Glutamatergic neuron (in vitro differentiated cells): ENCODE measurements at places on chromosomes 16 and 17. TPM values are rescaled to one million over a fixed set of nuclear protein-coding genes. Genes with fewer than 3 reads are reported as not detected.

MAF gene
- total RNA-seq: 5.0 TPM

CYLD gene
- total RNA-seq: 39.5 TPM

NOTUM gene
- total RNA-seq: 39.8 TPM

TBC1D24 gene
- total RNA-seq: 58.4 TPM

PIGW gene
- total RNA-seq: 10.6 TPM

JUP gene
- total RNA-seq: 252 TPM

IL17C gene
- not detected for total RNA-seq

ZNF205 gene
- total RNA-seq: 31.6 TPM

PGAP3 gene
- 10.7 TPM for total RNA-seq

KRT17 gene
- total RNA-seq: not detected

PLLP gene
- total RNA-seq: not detected

NAGS gene
- 0.49 TPM for total RNA-seq

PRAC1 gene
- total RNA-seq: not detected

APOH gene
- not detected for total RNA-seq

CACNG3 gene
- 2.2 TPM for total RNA-seq

FKBP10 gene
- 28.5 TPM for total RNA-seq

ENPP7 gene
- not detected for total RNA-seq

HP gene
- not detected for total RNA-seq

ATP2C2 gene
- total RNA-seq: not detected

CDH1 gene
- total RNA-seq: 1.9 TPM

FOXF1 gene
- total RNA-seq: not detected

INCA1 gene
- total RNA-seq: 0.44 TPM

EXOC3L1 gene
- 3.6 TPM for total RNA-seq

KRTAP4-4 gene
- not detected for total RNA-seq

HIGD1B gene
- 1.1 TPM for total RNA-seq

KRTAP4-9 gene
- not detected for total RNA-seq

MBTD1 gene
- total RNA-seq: 32.3 TPM

DLX3 gene
- total RNA-seq: 0.37 TPM

PHKG2 gene
- 32.6 TPM for total RNA-seq

KREMEN2 gene
- total RNA-seq: 12.8 TPM

SLC52A1 gene
- total RNA-seq: not detected

ITGAL gene
- not detected for total RNA-seq

SPHK1 gene
- 3.1 TPM for total RNA-seq

ASPHD1 gene
- total RNA-seq: 56.4 TPM

SMPD3 gene
- total RNA-seq: 85.4 TPM

RRN3 gene
- total RNA-seq: 50.0 TPM

MPV17L gene
- 0.34 TPM for total RNA-seq

DNAAF8 gene
- 0.59 TPM for total RNA-seq

HCRT gene
- total RNA-seq: not detected

RCVRN gene
- not detected for total RNA-seq

SOCS3 gene
- 3.1 TPM for total RNA-seq

HSPB9 gene
- 0.44 TPM for total RNA-seq

SPIRE2 gene
- total RNA-seq: 39.2 TPM

AIPL1 gene
- total RNA-seq: 0.76 TPM

SPN gene
- 0.27 TPM for total RNA-seq

CSH1 gene
- not detected for total RNA-seq

ZG16 gene
- not detected for total RNA-seq

GNAO1 gene
- total RNA-seq: 250 TPM

RAC3 gene
- total RNA-seq: 46.0 TPM

IL34 gene
- total RNA-seq: 0.42 TPM

STX1B gene
- total RNA-seq: 51.6 TPM

MRPS34 gene
- 75.1 TPM for total RNA-seq
